Stimulated activated CD4-positive, alpha-beta T cell treated with anti-CD3 and anti-CD28 coated beads, Interleukin-1b, Interleukin-23, amount 100 ng/mL, for 1 hour (primary cell): ENCODE measurements at places on chromosomes 11 and 22.

DNA sequence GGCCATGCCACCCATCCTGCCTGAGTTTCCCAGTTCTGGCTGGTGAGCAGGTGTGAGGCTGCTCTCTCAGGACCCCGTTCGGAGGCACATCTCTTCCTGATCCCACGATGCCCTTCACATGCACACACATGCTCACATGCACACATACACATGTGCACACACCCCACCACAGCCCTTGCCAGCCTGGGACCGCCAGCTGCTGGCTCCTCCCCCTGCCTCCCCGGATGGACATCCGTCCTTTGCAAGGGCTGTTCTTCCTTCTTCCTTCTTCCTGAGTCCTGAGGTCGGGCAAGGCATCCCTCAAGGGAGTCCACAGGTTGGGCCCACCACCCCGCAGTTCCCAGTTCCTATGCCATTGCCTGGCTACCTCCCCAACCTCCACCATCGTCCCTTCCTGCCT is 10.5 kb upstream of the CDKN1C start:
- DNase-seq: no peak

DNA sequence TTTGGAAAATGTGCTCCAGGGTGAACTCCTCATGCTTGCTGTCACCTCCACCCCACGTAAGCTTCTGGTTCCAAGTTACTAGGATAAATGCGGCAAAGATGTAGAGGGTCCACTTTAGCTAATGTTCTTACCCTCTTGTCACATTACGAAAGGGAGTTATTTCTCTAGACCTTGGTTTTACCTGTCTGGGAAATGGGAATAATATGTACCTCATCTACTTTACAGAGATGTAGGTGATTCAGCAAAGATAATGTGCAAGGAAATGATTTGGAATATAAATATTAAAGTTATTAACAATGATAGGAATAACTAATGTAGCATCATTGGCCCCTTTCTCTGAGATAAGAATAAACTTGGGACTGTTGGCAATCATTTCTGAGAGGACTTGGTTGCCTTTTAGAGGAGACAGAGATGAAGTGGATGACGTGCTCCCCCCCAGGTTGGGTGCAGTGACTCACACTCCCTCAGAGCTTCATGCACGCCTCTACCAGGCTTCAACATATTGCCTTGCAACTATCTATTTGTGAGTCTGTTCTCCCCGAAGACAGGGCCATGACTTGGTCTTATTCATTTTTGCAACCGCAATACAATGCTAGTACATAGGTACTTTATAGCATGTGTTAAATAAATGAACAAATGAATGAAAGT is 97.1 kb downstream of the ME3 start:
- no peak for DNase-seq

- DNase-seq: no peak
Measured at GRCh38 chr11:128695539-128696221, 1.8 kb downstream of the FLI1 start.

DNA sequence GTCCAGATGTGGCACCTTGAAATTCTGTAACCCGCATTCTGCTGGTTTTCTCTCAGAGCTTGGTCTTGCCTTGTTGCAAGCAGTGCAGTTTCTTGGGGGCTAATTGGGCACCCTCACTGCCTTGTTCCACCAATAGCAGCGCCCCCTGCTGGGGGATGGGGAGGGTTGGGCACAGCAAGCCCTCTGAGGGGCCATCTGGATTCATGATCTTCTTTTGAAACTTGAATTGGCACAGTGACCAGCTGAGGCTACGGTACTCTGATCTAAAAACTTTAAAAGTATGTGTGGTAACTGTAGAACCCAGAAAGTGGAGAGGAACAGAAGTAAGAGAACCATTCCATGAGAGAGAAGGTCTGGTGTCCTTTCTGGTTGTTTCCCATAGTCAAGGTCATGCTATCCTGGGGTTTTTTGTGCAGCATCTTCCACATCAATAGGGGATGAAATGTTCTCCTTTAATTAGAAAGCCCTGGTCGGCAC is 64.2 kb downstream of the MED15 start:
- DNase-seq: peak; percentile 36

GRCh38 chr11:117829369-117829725 is 4.8 kb upstream of the FXYD2 start:
- DNase-seq: no peak
